ENCODE measurements at places on chromosomes 2 and 18. TPM values are rescaled to one million over a fixed set of nuclear protein-coding genes. Genes with fewer than 3 reads are reported as not detected.

GRCh38 chr2:229641676-229642075, 72.7 kb downstream of the DNER start:
- DNase-seq: peak; percentile 3

DNA sequence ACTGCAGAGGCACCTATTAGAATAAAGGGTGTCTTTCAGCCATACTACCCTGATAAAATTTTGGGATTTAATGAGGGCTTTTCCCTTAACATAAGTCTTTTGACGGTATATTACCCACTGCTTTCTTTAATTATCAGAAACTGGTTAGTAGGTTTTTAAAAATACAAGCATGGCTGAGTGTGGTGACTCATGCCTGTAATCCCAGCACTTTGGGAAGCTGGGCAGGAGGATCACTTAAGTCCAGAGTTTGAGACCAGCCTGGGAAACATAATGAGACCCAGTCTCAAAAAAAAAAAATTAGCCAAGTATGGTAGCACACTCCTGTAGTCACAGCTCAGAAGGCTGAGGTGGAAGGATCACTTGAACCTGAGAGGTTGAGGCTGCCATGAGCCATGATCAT, 16.1 kb downstream of the CPSF3 start:
- DNase-seq: no peak

- DNase-seq: no peak
These were observed 16.1 kb downstream of the AGFG1 start for GRCh38 chr2:227488045-227488444.

DNA sequence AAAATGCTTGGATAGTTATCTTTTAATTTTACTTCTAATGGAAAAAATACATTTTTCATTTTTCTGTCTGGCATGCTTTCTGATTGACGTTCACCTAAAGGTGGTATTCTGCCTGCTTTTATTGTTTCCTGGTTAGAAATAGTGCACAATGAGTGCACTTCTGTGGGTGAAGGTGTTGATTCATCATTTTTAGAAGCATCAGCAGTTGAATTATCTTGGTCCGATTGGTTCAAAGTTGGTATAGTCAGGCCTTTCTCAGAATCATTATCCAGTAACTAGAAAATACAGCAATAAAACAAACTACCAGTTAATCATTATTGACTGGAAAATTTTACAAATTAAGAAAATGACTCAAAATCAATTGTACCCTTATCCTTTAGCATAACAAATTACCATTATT, 84.5 kb downstream of the STRADB start:
- no peak for DNase-seq

DNA sequence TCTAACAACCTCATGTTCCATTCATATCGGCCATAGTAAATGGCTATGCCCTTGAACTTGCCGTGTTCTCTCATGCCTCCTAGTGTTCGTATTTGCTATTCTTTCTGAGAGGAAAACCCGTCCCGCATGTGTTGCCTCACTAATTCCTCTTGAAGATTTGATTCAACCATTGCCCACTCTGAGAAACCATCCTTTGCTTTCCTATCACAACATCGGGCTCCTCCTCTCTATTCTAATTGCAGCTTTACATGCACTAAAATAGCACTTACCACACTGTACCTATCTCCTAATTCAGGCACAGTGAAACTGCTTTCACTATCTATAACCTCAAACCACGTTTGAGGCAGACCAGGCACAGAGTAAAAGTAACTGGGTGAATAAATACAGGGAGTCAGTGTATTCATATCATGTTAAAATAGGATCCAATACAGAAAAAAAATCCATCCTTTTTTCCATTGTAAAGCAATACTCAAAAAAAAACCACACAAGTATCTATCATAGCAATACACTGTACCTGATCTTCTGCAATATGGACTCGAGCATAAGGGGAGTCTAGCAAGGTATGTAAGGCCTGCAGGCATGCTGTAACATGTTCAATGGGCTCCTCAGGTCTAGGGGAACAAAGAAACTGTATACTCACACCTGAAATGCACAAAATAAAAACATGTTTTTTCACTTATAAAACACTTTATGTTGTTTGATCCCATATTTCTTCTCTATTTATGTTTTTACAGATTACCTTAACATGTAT, 39.0 kb upstream of the STRN start:
- DNase-seq: peak; percentile 17

GRCh38 chr18:6414118-6414722, 491 bp downstream of the L3MBTL4 start:
- DNase-seq: no peak

GRCh38 chr18:70190529-70190928, 15.0 kb downstream of the RTTN start:
- no peak for DNase-seq

DNA sequence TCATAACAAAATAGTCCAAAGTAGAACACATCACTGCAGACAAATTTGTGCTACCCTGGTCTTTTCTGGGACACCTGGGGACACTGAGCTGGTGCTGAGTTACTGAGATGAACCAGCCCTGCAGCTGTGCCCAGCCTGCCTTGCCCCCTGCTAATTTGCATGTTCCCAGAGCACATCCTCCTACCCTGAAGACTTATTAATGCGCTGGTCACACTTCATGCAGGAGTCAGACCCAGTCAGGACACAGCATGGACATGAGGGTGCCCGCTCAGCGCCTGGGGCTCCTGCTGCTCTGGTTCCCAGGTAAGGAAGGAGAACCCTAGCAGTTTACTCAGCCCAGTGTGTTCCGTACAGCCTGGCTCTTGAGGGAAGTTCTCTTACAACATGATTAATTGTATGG, 1518.3 kb downstream of the RPIA start:
- no peak for DNase-seq

- no peak for DNase-seq
These were observed 111.2 kb upstream of the FSHR start for GRCh38 chr2:49265471-49265870.

- no peak for DNase-seq
These were observed 4.8 kb upstream of the B3GNT7 start for GRCh38 chr2:231390667-231391066.

GRCh38 chr2:16050261-16050907, 110.0 kb downstream of the MYCN start:
- DNase-seq: no peak

GRCh38 chr18:65439188-65439587, 311.6 kb upstream of the CDH7 start:
- peak; percentile 13 for DNase-seq

GRCh38 chr2:217166241-217166850, 306.5 kb upstream of the TNP1 start:
- DNase-seq: peak; percentile 61

DNA sequence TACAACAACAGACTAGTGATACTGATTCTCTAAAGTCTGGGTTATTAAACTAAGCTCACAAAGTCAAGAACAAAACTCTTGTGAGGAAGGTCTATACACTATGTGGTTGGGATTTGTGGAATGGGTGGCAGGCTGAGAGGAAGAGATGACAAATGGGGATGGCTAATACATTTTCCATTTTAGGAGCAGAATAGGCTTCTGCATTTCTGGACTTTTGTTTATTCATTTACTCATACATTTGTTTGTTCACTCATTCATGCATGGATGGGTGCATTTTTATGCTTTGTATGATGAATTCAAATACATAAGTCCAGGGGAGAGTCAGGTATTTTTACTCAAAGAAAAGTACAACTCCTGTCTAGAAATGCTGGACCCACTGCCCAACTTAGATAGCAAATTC, 637.4 kb upstream of the CDH2 start:
- no peak for DNase-seq

- no peak for DNase-seq
These were observed 23.5 kb downstream of the MAL start for GRCh38 chr2:95048825-95049682.

DNA sequence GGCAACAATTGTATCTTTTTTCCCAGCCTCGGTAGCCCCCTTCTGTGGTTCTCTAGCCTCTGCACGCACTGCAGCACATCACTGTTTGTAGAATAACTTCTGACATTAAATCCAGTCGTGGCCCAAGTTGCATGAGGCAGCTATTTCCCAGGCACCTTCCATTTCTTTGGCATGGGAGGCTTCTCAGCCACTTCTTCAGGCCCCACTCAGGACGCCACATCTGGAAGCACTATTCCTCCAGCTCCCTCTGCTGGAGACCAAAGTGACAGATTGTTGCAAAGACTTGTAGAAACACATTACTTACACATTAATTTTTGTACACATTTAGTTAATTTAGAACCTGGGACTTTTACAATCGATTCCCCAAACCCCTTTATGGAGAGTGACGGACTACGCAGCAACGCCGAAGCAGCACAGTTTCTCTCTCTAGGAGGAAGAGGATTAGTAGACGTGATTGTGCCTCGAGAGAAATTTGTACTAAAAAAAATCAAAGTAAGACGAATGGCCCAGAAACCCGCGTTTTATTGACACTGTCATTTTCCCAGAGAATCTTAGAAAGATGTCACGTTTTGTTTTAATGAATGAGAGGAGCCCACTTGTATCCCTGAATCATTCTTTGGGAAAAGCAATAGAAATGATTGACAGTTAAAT, 57.8 kb upstream of the RGPD5 start:
- peak; percentile 84 for DNase-seq

DNA sequence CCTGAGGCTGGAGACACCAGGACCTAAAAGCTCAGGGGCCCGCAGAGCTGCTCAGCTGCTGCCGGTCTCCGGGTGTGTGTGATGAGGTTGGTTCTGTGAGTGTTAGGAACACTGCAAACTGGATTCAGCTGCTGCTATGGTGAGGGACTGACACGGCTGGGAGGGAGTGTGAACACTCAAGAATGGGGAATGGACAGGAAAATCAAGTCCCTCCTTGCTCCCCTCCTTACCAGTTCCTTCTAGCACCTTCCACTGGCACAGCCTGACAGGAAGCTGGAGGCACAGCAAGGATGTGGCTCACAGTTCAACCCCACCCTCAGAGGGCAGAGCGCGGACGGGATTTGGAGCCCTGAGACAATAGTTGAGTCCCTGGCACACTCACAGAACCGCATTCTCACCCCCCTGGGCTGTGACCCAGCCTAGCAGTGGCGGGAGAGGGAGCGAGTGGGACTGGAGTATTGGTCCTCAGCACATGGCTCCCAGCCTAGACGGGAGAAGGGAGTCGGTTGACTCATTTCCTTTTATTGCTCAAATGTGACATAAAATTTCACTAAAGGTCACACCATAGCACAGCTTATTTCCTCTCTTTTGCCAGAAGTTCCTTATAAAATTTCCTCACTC, 42.5 kb downstream of the LRRC30 start:
- no peak for DNase-seq

GRCh38 chr18:46755315-46756024, 1.4 kb downstream of the ST8SIA5 start:
- DNase-seq: no peak

DNA sequence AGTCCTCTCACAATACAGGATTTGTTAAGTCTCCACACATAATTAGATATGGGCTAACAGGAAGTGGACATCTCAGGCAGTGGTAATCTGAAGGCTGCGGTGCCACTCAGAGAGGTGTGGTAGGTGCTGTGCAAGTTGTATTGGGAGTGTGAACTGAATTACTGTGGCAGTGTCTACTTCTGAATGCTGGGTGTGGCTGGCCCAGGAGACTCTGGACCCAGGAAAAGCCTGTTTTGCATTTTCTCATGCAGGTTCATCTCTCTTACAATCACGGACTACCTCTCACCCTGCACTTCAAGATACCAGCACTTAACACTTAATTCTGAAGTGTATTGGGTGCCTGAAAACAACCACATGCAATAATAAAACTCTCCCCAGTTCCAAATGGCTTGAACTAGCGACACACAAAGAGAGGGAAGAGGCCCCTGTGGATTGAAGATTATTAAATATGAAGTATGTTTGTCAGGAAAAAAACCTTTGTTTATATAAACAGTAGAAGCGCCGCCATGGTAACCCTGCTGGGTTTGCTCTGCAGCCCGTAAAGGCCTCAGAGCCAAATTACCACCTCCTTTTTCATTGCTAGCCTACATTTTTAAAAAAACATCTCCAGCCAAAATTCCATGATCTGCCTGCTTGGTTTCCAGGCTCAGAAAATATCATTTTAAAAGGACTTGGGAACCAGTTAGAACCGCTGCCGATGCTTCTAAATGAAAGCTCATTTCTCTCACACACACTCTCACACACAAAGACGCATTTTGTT, 77.5 kb downstream of the GFPT1 start:
- DNase-seq: peak; percentile 90

- DNase-seq: no peak
These were observed 97.4 kb downstream of the ADD2 start for GRCh38 chr2:70670626-70671025.

DNA sequence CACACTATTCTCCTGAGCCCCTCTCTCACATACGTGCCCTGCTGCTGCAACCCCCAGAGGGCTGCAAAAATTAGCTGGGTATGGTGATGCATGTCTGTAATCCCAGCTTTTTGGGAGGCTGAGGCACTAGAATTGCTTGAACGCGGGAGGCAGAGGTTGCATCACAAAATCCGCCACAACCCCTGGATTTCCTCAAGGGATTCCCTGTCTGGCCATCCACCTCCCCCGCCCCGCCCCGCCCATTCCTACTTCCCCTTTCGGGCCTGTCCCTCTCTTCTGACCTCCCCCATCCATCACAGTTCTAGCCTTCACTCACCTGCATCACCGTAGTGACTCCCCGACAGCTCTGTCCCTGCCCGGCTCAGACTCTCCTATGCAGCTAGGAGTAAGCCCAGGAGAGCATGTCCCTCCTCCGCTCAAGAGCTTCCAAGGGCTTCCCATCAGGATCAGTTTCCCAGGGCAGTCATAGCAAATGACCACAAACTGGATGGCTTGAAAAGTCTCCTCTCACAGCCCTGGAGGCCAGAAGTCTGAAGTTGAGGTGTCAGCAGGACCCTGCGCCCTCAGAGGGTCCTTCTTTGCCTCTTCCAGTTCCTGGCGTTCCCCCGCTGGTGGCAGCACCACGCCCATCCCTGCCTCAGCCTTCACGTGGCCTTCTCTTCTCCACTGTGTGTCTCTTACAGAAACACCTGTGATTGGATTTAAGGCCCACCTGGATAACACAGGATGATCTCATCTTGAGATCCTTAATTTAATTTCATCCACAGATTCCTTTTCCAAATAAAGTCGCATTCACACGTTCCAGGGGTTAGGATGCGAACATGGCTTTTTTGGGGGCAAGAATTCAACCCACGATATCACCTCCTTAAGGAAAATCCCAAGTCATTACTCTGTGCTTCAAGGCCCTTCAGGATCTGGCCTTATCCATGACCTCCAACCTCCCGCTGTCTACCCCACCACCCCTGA, 58.5 kb downstream of the HS1BP3 start:
- DNase-seq: no peak

DNA sequence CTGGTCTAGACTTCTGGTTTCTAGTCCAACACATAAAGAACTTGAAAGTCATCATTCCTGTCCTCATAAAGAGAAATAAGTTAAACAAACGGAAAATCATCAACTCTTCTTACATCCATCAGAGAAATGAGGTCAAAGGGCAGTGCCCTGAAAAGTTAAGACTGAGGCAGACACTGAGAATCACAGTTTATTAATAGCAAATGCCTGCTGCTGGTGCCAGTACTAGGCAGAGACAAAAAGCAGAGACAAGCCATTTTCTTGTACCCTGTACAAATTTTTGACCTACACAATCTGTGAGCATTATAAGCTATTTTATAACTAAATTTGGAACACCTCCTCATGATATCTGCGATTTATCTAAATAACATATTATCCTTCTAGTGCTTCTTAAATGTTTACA, 36.8 kb downstream of the ATF2 start:
- DNase-seq: no peak

- no peak for DNase-seq
These were observed 36.1 kb downstream of the ZRANB3 start for GRCh38 chr2:135494917-135495316.

The HOXD4 gene
- not detected for total RNA-seq

The SCN7A gene
- not detected for total RNA-seq

The FAM161A gene
- 2.9 TPM for total RNA-seq

The TFPI gene
- 30.4 TPM for total RNA-seq

The CHN1 gene
- not detected for total RNA-seq

The CACNB4 gene
- total RNA-seq: 0.26 TPM

The KIAA2012 gene
- 0.05 TPM for total RNA-seq

The TSPYL6 gene
- total RNA-seq: not detected

The PSTPIP2 gene
- total RNA-seq: not detected

The CYP1B1 gene
- 13.5 TPM for total RNA-seq
